ENCODE measurements at places on chromosomes 5 and 9.
A peak's percentile ranks its signal among the peaks of the same experiment; 100 is the strongest.

- DNase-seq: no peak
Observed at GRCh38 chr5:86909418-86910295, 291.9 kb downstream of the COX7C start.

DNA sequence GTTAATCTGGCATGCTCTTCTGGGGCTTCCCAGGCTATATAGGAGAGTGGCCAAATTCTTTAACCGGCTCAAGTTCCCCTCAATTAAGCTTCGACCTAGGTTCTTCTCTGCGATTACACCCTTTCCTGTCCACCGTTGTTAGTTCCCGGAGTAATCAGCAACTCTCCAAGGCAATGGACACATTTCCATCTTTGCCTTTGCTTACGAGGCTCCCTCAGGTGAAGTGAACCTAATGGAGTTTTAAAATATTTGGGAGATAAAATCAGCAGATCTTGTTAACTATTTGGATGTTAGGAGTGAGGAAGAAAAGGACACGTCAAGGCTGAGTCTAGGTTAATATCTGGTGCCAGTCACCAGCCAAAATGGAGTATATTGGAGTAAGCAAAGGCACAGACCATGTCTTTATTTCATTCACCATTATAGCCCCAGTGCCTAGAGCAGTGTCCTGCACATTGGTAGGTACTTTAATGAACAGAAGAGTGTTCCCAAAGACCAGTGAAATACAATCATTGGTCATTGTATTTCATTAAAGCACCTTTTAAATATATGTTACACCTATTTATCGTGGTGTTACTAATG is 515 bp downstream of the UTP15 start:
- DNase-seq: peak; percentile 35

- DNase-seq: no peak
Observed at GRCh38 chr5:114360816-114361723, 800 bp upstream of the KCNN2 start.

GRCh38 chr9:131950487-131950886 is 129.2 kb downstream of the MED27 start:
- no peak for DNase-seq

DNA sequence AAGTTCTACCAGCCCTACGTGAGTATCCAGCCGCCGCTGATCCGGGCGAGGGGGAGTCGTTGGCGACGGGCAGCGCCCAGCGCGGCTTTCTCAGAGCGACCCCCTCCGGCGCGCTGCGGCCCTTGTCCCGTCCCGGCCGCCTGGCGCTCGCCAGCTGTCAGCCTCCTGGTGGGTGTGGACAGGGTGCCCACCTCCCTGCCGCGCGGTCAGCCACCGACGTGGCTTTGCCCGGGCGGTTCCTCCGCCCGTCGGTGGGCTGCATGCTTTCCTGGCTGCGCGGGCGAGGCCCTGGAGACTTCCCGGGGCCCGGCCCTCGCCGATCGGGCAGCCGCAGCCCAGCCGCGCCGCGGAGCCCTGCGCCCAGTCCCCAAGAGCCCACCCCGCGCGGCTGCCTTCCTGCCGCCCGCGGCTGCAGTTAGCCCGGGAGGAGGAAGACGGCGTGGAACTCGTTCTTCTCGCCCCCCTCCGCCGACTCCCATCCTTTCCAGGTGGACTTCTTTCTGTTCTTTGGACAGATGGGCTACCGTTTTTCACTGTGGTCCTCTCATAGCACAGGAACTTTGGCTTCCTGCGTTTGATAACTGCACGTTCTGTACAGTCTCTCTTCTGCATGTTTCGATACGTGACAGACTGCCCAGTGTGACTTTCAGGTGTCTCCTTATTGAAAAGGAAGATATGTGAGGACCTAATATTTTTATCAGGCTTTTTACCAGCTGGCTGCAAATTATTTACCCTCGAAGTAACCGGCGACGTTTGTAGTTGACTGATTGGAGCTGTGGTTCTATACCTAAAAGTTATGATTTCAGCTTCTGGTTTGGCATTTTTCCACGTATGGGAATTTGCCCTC is 577 bp downstream of the AP3S1 start:
- peak; percentile 58 for DNase-seq

- DNase-seq: no peak
Observed at GRCh38 chr5:83285661-83286398, 185.7 kb upstream of the VCAN start.

GRCh38 chr5:122810405-122810804 is 35.0 kb upstream of the SNX24 start:
- DNase-seq: no peak

GRCh38 chr9:129769669-129770068 is 16.8 kb upstream of the PTGES start:
- DNase-seq: peak; percentile 94

DNA sequence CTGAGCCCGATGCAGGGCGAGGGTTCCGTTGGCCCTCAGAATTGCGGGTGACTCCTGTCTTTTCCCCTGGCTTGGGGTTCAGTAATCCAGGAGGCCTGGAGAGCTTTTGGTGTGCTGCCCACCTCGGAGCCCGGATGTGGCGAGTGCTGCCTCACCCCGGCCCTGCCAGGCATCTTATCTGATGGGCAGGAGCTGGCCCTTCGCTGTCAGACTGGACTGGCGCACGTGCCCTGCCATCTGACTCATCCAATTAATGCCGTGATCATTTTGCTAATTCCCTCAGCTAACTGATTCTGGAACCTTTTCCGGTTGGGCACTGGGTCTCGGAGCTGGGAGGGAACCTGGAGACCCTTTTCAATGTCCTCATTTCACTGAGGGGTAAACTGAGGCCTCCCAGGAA is 34.6 kb downstream of the RXRA start:
- DNase-seq: peak; percentile 82

- no peak for DNase-seq
Observed at GRCh38 chr5:83494087-83494620, 22.6 kb downstream of the VCAN start.

- DNase-seq: no peak
Observed at GRCh38 chr9:114412048-114412683, 24.4 kb upstream of the AKNA start.

DNA sequence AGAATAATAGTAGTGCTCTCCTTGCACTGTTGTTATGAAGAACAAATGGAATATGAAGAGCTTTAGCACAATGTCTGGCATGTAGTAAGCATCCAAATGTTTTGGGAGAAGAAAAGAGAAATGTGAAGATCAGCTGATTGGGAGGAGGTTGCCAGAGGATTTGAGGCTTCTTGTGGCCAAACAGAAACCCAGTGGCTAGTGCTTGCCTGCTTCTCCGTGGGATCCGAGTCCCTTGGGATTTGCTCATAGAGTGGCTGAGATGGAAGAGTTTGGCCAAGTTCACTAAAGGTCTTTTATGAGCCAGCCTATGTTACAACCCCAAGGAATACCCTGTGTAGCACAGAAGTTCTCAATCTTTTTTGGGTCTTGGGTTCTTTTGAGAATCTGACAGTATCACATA is 86.0 kb downstream of the ANGPTL2 start:
- DNase-seq: no peak

DNA sequence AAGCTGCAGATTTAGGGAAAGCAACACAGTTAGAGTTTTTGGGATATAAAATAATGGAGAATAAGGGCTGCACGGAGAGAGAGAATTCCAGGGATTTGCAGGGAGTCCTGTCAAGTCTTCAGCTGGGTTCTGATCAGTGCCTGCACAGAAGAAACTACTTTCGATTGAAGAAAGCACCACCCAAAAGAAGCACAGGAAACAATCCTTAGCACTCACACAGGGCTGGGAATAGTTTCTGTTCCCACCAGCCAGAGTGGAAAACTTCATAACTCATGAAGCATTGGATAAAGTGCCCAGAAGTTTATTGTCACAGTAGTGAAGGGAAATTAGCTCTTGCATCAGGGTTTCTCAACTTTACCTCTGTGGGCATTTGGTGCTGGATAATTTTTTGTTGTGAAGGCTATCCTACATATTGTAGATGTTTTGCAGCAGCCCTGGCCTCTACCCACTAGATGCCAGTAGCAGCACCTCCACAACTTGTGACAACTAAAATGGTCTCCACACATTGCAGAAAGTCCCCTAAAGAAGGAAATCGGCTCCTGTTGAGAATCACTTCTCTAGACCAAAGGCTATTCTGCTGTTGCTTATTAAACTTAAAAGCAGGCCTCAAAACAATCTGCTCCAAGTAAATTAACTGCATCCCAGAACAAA is 71.0 kb upstream of the FAM120A start:
- DNase-seq: no peak

Data from hematopoietic multipotent progenitor cell treated with erythropoietin and hydrocortisone succinate and interleukin-3 and kit ligand, for 6 days (in vitro differentiated cells).